ENCODE measurements at places on chromosomes 2 and 18. TPM values are rescaled to one million over a fixed set of nuclear protein-coding genes. Genes with fewer than 3 reads are reported as not detected.

DNA sequence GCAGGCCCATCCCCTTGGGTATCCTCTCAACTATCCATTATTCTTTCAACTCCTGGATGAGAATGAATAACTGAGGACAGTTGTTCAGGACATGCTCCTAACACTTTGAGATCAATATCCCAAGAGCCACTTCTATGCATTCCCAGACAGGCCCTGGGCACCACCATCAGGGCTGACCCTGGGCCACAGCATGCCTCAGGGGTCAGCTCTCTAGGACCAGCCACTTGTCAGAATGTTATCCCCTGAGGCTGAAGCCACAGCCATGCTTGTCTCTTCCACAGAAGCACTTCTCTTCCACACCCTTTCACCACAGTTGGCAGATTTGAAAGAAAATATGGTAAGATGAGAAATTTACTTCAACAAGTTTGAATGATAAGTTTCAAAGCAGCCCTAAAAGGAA is 28.7 kb downstream of the SLC14A1 start:
- no peaks in the 10 kb centered on the region for H3K36me3 ChIP-seq
- no peak for DNase-seq
- no peak overlapping the region for H3K27ac ChIP-seq
- no peaks in the 10 kb centered on the region for H3K4me1 ChIP-seq
- H3K4me3 ChIP-seq = no peak overlapping the region

DNA sequence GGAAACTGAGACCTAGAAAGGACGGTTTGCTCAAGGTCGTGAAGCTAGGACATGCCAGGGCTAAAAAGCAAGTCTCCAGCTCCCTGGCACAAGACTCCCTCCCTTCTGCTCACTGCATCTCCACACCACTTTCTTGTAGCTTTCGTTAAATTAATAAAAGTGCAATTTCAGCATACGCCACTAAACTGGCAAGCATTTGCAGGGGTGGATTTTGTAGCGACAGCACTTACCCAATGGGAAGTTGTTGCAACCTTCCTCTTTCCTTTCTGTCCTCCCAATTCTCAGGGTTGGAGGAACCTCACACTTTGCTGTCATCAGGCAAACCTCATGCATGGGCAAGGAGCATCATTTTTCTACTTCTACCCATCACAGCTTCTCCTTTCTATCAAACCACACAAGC is 7.4 kb upstream of the RHOB start:
- no peaks in the 10 kb centered on the region for H3K36me3 ChIP-seq
- no peak for DNase-seq
- H3K4me1 ChIP-seq = peaks cover 3% of the 10 kb centered on the region
- H3K27ac ChIP-seq = no peak overlapping the region
- H3K4me3 ChIP-seq = no peak overlapping the region

DNA sequence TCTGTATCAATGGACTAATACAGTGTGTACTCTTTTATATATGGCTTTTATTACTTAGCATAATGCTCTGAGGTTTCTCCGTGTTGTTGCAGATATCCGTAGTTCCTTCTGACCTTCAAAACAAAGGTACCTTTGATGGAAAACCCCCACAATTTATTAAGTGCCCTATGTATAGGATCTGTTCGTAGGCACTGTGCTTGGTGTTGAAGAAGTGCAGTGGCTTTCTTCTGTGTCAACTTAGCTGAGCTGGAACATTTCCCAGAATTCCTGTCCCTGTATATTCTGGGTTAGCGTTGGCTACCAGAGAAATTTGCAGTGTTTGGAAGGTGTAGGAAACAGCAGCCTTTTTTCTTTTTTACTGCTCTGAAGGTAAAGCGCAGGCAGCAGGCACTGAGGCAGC is 56.3 kb upstream of the MSH2 start:
- H3K4me3 ChIP-seq = no peak overlapping the region
- H3K36me3 ChIP-seq = no peaks in the 10 kb centered on the region
- peaks cover 28% of the 10 kb centered on the region for H3K27me3 ChIP-seq

DNA sequence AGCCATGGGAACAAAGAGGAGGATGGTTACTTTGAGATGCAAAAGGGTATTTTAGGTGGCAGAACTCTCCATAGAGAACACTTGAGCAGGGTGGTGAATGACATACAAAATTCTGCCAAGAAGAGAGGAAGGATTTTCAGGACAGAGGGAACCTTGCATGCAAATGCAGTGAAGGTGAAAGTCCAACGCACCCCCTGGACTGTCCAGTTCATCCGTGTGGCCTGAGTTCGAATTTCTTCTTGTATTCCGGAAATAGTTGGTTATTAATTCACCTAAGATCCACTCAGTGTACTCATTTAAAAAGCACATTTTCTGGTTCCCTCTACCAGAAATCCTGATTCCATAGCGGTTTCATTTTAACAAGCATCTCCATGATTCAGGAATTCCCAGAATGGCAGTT is 5.5 kb downstream of the AOX1 start:
- H3K27me3 ChIP-seq = peaks cover 39% of the 10 kb centered on the region
- no peak for DNase-seq

C2orf80 gene
- total RNA-seq = not detected

NGEF gene
- total RNA-seq = 0.48 TPM

GALR1 gene
- total RNA-seq = not detected

RGPD3 gene
- 0.20 TPM for total RNA-seq

CD207 gene
- not detected for total RNA-seq

- H3K27me3 ChIP-seq = no peaks in the 10 kb centered on the region
- H3K27ac ChIP-seq = peak within 1 kb of the TSS; percentile 82
- H3K4me1 ChIP-seq = peaks cover 28% of the 10 kb centered on the region
- peak; percentile 98 for DNase-seq
- H3K36me3 ChIP-seq = peaks cover 13% of the 10 kb centered on the region
- peak within 1 kb of the TSS; percentile 96 for H3K4me3 ChIP-seq
These were observed at the start of gene FAM98A for GRCh38 chr2:33599175-33599942. Gene FAM98A (minus strand): TSS chr2:33599299. CDS start chr2:33599221, 78 bp downstream.

- H3K27me3 ChIP-seq = no peaks in the 10 kb centered on the region
- H3K4me1 ChIP-seq = peaks cover 73% of the 10 kb centered on the region
- peaks cover 34% of the 10 kb centered on the region for H3K36me3 ChIP-seq
- H3K4me3 ChIP-seq = no peak overlapping the region
These were observed 61.5 kb downstream of the INPP4A start for GRCh38 chr2:98505971-98506664.

MAL gene
- total RNA-seq = 210 TPM

- H3K36me3 ChIP-seq = no peaks in the 10 kb centered on the region
- H3K4me1 ChIP-seq = no peaks in the 10 kb centered on the region
- DNase-seq = no peak
- no peaks in the 10 kb centered on the region for H3K27me3 ChIP-seq
These were observed 287.4 kb upstream of the TCF4 start for GRCh38 chr18:55875371-55875901.
